ENCODE measurements at places on chromosomes 16 and 17.

- no peak for DNase-seq
Observed at GRCh38 chr17:35081638-35082037, 18.1 kb upstream of the RFFL start.

GRCh38 chr16:71369494-71369893, 11.0 kb downstream of the CALB2 start:
- DNase-seq, result no peak

DNA sequence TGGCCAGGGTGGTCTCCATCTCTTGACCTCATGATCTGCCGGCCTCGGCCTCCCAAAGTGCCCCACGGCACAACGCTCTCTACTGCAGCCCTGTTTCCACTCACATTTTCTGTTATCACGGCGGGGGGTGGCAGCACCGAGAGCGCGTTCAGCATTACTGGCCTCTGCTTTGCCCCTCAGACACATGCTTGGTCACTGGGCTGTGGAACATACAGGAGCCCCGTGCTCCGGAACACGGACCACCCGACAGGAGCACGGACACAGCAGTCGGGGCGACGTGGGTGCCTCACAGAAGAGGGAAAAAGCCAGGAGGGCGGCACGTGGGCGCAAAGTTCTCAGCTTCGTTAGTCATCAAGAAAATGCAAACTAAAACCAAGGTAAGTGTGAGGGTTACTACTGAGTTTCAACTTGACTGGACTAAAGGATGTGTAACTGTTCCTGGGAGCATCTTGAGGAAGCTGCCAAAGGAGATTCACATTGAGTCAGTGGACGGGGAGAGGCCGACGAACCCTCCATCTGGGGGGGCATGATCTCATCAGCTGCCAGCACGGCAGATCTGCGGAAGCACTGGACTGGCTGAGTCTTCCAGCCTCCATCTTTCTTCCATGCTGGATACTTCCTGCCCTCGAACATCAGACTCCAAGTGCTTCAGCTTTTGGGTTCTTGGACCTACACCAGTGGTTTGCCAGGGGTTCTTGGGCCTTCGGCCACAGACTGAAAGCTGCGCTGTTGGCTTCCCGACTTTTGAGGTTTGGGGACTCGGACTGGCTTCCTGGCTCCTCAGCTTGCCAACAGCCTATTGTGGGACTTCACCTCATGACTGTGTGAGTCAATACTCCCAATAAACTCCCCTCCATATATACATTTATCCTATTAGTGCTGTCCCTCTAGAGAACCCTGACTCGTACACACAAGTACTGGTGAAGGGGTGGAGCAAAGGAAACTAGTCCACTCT, 106.8 kb downstream of the ZNF778 start:
- no peak for DNase-seq

- DNase-seq, result no peak
Observed at GRCh38 chr16:87182759-87183158, 134.4 kb downstream of the C16orf95 start.

DNA sequence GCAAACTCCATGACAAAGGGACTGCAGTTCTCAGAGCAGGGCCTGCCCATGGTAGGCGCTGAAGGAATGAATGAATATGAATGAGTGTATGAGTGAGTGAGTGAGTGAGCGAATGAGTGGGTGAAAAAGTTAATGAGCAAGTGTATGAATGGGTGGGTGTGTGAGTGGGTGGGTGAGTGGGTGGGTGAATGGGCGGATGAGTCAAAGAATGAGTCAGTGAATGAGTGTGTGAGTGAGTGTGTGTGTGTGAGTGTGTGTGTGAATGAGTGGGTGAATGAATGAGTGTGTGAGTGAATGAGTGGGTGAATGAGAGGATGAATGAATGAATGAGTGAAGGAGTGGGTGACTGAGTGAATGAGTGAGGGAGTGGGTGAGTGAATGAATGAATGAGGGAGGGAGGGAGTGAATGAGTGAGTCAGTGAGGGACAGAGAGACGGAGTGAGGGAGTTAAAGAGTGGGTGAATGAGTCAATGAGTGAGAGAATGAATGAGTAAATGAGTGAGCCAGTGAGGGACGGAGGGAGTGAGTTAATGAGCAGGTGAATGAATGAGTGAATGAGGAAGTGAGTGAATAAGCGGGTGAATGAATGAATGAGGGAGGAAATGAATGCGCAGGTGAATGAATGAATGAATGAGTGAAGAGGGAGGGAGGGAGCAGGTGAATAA, 11.1 kb upstream of the CHMP6 start:
- DNase-seq, result no peak

- no peak for DNase-seq
Observed at GRCh38 chr17:81245665-81246342, 6.7 kb downstream of the NDUFAF8 start.

DNA sequence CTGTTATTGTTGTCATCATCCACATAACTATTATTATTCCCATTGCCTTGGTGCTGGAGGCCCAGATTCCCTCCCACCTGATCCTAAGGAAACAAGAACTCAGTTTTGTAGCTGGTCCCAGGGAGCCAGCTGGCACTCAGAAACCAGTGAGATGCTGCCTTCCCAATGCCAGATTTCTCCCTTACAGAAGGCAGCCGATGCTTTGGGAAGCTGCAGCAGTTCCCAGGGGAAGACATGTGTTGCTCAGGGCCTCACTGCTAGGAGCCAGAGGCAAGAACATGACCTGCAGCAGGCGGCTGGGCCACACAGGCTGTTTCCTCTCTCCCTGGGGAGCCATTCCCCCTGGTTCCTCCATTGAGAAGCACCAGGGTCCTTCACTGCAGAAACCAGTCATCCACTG, 59.9 kb upstream of the GRIN2A start:
- no peak for DNase-seq

DNA sequence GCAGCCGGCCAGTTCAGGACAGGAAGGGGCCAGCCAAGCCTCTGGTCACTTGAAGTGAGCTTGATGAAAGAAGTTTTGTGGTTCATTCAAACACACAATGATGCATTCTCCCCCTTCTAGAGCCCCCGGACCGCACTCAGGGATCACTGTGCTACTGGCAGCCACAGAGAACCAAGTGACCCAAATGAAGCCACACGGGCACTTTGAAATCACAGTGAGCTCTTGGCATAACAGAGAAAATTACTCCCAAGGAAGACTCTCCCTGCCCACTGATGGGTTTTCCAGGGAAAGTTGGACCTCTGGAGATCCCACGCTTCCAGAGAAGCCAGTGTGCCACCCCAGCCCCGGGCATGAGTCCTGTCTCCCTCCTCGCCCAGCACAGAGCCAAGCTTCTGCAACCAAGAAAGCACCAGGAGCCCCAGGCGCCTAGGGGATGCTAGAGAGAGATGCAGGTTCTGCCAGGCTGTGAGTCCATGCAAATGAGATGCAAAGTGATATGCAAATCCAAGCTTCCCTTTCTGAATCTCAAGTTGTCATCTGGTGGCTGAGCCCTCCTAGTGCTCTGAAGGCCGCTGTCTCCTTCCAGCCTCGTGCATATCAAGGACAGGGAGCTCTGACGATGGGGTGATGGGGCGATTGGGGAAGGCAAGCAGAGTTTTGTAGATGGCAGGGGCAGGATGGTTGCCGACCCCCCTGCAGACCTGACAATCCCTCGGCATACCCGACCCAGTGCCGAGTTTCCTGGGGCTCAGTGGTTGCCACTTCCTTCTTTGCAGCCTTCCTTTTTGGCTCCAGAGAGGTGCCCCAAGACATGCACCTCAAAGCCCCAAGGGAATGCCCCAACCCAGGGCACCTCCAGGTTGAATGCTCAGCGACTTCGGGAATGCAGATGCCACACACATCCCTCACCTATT, 59.7 kb upstream of the TNRC6C start:
- DNase-seq, result no peak

GRCh38 chr17:50468304-50469207, at the start of gene CHAD:
TSS of gene CHAD (minus strand) at chr17:50468880. CDS start at chr17:50468813, 67 bp downstream.
- DNase-seq, result no peak

DNA sequence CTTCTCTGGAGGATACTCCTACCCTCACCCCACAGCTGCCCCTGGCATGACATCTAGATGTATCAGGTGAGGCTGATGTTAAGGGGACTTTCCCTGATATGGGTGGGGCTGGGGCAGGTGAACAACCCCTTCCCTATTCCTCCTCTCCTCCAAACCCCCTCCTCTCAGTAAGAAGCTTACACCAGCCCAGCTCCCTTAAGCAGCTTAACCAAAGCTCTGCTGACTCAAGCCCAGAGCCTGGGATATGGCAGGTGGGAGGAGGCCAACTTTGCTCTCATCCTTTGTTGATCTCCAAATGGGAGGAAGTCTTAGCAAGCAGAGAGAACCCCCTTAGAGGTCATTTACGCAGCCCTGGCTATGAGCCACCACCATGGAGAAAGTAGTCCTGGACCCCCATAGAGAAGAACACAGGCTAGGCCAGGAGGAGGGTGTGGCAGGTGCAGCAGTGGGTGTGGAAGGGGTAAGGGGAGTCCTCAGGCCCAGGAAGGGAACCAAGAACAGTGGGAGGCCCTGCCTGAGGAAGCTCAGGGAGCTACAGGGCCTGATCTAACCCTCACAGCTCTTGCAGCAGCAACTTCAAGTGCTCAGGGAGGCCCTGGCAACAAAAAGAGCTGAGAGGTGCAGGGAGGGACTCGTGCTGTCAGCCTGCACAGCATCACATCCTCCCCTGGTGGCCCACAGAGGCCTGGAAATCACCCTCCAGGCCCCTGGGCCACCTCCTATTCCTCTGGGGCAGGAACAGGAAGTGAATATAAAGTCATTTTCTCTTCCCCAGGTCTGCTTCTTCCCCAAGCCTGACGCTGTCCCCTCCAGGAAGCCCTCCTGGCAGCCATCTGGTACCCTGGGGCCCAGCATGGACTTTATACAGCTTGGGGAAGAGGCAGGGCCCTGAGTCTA, 2.9 kb downstream of the UNC119 start:
- DNase-seq, result no peak

DNA sequence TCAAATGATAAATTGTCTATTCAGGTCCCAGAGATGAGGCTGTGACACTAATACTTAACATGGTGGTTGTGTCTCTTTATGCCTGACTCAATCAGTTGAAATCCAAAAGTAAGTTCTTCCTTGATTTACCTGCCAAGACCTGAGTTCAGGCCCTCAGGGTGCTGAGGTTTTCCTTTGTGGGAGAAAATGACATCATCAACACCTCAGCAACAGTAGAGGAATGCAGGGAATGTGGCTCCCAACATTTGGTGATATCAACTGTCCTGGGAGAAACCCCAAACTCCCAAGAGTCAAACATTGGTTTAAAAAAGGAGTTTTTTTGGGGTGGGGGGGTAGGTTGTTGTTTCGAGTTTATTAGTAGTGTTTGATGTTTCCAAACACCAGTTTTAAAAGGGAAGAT, 14.7 kb downstream of the RNF43 start:
- DNase-seq, result no peak

DNA sequence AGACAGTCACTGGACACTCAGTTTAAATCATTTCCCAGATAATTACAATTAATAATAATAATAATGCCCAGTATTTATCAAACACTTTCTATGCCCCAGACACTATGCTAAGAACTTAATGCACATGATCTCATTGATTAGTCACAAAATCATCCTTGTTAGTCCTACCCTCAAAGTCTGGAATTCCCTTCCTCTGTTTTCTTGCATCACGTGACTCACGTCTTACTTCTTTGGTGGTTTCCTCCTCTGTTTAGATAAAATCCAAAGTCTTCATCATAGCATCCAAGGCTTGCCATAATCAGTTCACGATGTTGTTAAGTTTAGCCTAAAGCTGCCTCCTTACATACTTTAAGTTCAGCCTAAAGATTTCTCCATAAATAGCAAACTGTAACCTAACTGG, 471.9 kb downstream of the PMP22 start:
- DNase-seq, result peak; percentile 18

- no peak for DNase-seq
Observed at GRCh38 chr16:85563034-85563433, 50.1 kb upstream of the GSE1 start.

DNA sequence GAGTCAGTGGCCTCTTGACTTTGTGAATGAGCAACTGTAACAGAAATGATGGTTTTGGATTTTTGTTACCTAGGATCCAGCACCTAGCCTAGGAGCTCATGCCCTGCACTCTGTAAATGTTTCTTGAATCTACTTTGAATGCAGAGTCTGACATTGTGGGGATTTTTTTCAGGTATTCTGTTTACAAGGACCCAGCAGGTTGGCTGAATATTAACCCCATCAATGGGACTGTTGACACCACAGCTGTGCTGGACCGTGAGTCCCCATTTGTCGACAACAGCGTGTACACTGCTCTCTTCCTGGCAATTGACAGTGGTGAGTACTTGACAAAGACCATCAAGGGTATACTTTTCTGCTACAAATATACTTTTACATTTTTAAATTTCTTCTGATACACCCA, 59.8 kb upstream of the HSBP1 start:
- no peak for DNase-seq

- no peak for DNase-seq
Observed at GRCh38 chr16:30604316-30604947, 5.8 kb downstream of the ZNF689 start.

DNA sequence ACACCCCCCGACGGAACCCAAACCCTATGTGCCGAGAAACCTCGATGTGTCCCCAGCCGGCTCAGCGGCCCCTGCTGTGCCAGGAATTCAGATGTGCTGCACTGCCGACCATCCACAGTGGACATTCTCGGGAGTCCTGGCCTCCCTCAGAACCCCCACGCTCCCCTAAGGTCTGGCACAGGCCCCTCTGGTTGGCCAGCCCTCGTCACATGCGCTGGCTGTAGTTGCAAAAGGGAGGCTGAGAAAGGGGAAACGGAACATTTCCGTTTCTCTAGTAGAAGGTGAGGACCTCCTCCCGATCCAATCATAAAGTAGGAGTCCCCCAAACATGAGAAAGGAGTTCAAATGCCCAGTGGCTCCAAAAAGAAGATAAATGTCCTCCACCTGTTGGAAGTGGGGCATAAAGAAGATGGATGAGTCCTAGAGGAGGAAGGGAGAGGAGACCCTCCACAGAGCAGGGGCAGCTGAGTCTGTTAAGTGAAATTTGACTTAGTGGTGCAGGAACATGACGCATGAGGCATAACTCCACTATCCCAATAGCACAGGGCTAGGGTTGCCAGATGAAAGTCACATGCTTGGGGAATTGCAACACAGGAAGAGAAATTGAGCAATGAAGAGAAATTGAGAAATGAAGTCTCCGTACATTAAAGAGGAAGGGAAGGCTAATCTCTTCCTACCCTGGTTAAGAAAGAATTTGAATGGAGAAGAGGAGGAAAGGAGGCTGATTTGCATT, 49.3 kb upstream of the WSB1 start:
- DNase-seq, result peak; percentile 88

- no peak for DNase-seq
Observed at GRCh38 chr17:59328601-59329000, 2.9 kb upstream of the YPEL2 start.

- no peak for DNase-seq
Observed at GRCh38 chr16:70508752-70509151, 14.6 kb downstream of the COG4 start.

DNA sequence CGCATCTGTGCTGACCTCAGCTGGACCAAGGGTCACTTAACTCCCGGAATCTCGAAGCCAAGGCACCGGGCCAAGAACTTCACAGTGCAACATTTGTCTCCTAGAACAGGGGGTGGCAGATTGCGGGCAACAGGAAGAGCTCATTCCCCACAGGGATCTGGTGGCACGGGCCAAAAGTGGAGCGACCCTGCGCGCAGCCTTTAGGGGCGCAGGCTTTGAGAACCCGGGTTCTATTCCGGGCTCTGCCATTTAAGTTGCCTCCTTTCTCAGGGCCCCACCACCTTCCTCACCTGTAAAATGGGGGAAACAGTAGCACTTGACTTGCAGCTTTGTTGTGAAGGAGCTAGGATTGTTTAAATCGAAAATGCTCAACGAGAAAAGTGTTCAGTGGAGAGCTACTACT, 651 bp downstream of the SHMT1 start:
- DNase-seq, result peak; percentile 36

GRCh38 chr17:34567691-34568465, 11.5 kb upstream of the TMEM132E start:
- no peak for DNase-seq

All from AG09319 (cell line).